MCF 10A (cell line): ENCODE measurements at places on chromosomes 1 and 21. TPM values are rescaled to one million over a fixed set of nuclear protein-coding genes. Genes with fewer than 3 reads are reported as not detected.
A peak's percentile ranks its signal among the peaks of the same experiment; 100 is the strongest.

GRCh38 chr1:31504001-31504400 is 72.3 kb upstream of the TINAGL1 start:
- H3K36me3 ChIP-seq, result no peaks in the 10 kb centered on the region
- peaks cover 9% of the 10 kb centered on the region for H3K27me3 ChIP-seq
- H3K4me3 ChIP-seq, result no peak overlapping the region
- no peak overlapping the region for H3K27ac ChIP-seq
- DNase-seq, result no peak
- peaks cover 9% of the 10 kb centered on the region for H3K4me1 ChIP-seq

The LRRC53 gene
- not detected in 2 replicates for total RNA-seq

DNA sequence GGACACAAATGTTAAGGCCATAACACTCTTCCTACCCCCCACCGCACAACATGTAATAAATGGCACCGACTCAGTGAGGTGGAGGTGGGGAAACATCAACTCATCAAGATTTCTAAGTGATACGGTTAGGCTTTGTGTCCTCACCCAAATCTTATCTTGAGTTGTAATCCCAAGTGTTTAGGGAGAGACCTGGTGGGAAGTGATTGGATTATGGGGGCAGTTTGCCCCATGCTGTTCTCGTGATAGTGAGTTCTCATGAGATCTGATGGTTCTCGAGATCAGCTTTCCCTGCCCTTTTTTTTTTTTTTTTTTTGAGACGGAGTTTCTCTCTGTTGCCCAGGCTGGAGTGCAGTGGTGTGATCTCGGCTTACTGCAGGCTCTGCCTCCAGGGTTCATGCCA is 51.0 kb upstream of the ACTL8 start:
- H3K4me1 ChIP-seq, result no peaks in the 10 kb centered on the region
- DNase-seq, result no peak
- H3K27ac ChIP-seq, result no peak overlapping the region
- no peak overlapping the region for H3K4me3 ChIP-seq

DNA sequence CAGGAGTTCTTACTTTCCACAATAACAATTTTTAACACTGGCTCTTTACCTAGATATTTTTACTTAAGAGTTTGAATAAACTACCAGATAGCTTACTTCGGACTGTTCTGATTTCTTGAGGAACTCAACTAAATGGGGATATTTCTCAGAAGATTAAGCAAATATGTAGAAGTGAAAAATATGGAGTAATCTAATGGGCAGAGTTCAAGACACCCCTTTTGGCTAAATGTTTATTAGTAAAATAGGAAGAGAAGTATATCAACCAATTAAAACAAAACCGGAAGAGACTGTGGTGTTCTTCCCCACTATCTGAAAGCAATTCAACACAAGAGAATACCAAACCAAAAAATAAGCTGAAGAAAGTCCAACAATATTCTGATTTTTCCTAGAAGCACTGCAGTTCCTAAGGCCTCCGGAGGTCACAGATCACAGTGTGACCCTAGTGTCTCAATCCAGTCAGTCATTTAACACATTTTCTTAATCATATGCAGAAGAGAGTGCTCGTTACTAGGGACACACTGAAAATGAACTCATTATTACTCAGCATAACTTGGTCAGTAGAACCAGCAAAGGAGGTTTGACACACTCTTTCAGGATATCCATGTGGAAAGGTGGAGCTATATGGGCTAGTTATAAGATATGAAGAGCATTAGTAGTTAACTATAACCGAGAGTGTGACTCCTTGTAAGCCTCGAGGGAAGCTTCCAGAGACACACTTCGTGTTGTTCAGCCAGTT is 5.2 kb downstream of the SIPA1L2 start:
- H3K27me3 ChIP-seq, result no peaks in the 10 kb centered on the region
- H3K4me1 ChIP-seq, result peaks cover 59% of the 10 kb centered on the region
- no peak for DNase-seq
- H3K27ac ChIP-seq, result peak overlapping the region; percentile 8
- H3K36me3 ChIP-seq, result peaks cover 6% of the 10 kb centered on the region

DNA sequence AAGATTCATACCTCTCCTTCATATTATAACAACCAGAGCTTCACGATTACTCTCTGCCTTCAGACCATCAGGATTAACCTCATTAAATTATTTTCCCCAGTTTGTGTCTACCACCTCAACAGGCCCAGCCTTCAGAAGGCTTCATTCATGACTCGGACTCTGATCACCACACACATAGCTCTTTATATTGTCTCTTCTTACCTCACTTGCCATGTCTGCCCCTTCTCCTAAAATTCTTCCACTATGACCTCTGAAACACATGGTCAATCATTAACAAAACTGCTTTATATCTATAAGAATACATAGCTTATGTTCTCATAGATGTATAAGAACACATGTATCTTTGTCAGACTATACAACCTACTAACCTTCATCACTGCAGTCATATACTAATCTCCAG is 79.8 kb downstream of the USP1 start:
- H3K36me3 ChIP-seq, result peaks cover 8% of the 10 kb centered on the region
- H3K27me3 ChIP-seq, result no peaks in the 10 kb centered on the region
- H3K4me1 ChIP-seq, result no peaks in the 10 kb centered on the region
- no peak overlapping the region for H3K27ac ChIP-seq
- no peak for DNase-seq

DNA sequence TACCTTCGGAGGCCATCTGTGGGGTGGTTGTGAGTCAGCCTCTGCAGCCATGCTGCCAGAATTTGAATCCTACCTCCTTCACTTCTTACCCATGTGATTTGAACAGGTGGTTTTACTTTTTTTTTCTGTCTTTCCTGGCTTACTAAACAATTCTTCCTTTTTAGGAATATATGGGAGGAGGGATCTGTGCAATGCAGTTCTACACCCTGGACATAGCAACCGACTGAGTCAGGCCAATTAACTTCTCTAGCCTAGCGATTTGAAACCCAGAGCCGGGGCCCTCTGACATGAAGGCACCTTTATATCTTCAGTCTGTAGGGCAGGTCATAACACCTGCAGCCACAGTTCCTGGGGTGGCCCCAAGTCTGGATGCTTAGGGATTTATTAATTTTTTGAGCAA is 83.6 kb downstream of the ST6GALNAC3 start:
- H3K4me3 ChIP-seq, result no peak overlapping the region
- no peaks in the 10 kb centered on the region for H3K36me3 ChIP-seq
- no peak overlapping the region for H3K27ac ChIP-seq
- H3K27me3 ChIP-seq, result no peaks in the 10 kb centered on the region
- H3K4me1 ChIP-seq, result no peaks in the 10 kb centered on the region
- no peak for DNase-seq

The RABGGTB gene
- total RNA-seq, result 116 and 127 TPM in 2 replicates

The FMO4 gene
- 0.63 and 1.5 TPM in 2 replicates for total RNA-seq

GRCh38 chr1:23904748-23905357 is 8.3 kb downstream of the CNR2 start:
- peaks cover 8% of the 10 kb centered on the region for H3K4me1 ChIP-seq
- H3K36me3 ChIP-seq, result no peaks in the 10 kb centered on the region
- peak overlapping the region; percentile 6 for H3K27ac ChIP-seq
- peak; percentile 85 for DNase-seq
